IMR-90 (cell line): ENCODE measurements at places on chromosomes 6 and 20. TPM values are rescaled to one million over a fixed set of nuclear protein-coding genes. Genes with fewer than 3 reads are reported as not detected.

GRCh38 chr20:58850693-58851174 is at the start of gene GNAS-AS1:
Gene GNAS-AS1 (minus strand): TSS chr20:58850902.
- peak; percentile 87 for DNase-seq

KIF16B gene
- 10.0 and 10.6 TPM in 2 replicates for total RNA-seq

GRCh38 chr6:113875470-113875869 is 18.3 kb downstream of the MARCKS start:
- DNase-seq, result peak; percentile 76

DNA sequence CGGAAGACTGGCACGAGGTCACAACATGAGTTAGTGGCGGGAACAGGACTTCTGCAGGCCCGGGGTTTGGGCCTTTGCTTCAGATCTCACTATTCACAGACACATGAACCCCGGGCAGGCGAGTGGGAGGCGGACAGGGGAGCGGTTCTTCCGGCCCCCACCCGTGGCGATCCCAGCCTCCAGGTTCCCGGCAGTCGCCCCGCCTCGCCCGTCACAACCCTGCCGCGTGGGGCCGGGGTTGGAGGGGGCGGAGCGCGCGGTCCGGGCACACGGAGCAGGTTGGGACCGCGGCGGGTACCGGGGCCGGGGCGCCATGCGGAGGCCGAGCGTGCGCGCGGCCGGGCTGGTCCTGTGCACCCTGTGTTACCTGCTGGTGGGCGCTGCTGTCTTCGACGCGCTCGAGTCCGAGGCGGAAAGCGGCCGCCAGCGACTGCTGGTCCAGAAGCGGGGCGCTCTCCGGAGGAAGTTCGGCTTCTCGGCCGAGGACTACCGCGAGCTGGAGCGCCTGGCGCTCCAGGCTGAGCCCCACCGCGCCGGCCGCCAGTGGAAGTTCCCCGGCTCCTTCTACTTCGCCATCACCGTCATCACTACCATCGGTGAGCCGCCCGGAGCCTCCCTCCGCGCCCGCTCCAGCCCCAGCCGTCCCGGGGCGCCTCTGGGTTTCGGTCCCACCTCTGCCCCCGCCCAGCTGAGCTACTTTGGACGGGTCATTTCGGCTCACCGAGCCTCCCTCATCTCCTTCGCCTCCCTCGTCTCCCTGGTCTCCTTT is at the start of gene KCNK15:
TSS of gene KCNK15 (plus strand) at position 268 of the 769 bp plus-strand sequence. CDS start at position 314, 46 bp downstream.
- DNase-seq, result peak; percentile 17

DNA sequence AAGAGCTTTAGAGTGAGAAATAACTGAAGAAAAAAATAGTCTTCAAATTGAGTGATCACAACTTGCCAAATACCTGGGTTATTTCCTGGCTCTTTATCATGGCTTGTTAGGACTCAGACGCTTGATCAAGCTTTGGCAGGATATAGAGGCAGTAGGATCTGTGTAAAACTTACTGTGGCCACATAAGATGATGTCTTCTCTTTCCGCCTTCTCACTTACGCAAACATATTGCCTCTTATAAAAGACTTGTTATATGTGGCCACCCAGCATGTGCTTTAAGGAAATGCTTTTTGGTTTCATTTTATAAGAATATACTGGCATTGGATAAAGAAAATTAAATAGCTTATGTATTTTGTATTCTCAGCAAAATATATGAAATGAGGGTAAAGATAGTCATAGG is 101.8 kb upstream of the AKIRIN2 start:
- no peak for DNase-seq

- DNase-seq, result no peak
Observed at GRCh38 chr20:21570285-21570992, 56.6 kb upstream of the NKX2-2 start.

GRCh38 chr6:42260972-42261371 is 43.3 kb upstream of the MRPS10 start:
- DNase-seq, result no peak

- no peak for DNase-seq
Observed at GRCh38 chr6:42366999-42367352, 84.8 kb downstream of the TRERF1 start.

DNA sequence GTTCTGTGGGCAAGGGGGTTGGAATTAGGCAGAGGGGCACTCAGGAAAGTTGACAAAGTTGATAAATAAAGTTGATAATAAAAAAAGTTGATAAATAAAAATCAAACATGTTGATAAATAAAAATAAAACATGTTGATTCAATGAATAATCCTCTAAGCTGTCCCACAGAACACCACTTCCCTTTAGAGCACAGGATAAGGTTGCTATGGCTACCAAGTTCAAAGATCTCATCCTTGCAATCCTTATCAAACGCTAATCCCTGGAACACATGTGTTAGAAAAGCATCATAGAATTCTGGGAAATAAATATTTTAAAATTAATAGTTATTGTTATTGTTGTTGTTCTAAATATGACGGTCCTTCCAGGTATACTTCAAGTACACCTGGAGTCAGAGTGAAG is 33.9 kb downstream of the MBOAT1 start:
- DNase-seq, result no peak

LPIN3 gene
- total RNA-seq, result 1.7 and 2.3 TPM in 2 replicates

PXDC1 gene
- total RNA-seq, result 66.4 and 72.2 TPM in 2 replicates

- peak; percentile 88 for DNase-seq
Observed at GRCh38 chr6:683742-684440, 9.0 kb downstream of the EXOC2 start.

GRCh38 chr6:55979526-55979925 is 104.1 kb upstream of the BMP5 start:
- DNase-seq, result no peak

DNA sequence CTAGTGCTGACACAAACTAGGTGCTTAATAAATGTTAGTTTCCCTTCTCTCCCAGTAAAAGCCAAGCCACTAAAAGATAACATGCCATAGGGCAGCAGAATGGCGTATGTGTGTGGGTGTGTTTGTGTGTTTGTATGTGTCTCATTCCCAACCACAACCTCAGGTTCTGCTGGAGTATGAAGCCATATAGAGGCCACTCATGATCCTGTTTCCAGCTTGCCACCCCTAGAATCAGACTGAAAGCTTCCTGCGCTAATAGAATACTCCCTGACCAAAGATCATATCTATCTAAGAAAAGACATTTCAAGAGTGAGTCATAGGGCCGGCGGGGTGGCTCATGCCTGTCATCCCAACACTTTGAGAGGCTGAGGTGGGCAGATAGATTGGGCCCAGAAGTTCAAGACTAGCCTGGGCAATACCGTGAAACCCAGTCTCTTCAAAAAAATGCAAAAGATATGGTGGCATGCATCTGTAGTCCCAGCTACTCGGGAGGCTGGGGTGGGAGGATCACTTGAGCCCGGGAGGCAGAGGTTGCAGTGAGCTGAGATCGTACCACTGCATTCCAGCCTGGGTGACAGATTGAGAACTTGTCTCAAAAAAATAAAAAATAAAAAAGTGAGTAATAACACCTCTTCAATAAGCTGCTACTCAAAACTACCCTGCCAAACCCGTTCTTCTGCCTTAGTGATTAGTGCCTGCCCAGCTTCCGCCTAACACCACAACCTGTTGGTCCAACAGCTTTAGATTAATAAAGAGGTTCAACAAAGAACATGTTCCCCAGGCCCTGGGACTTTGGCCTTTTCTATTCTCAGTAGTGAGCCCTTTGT is 11.8 kb upstream of the SNRPC start:
- peak; percentile 72 for DNase-seq

DNA sequence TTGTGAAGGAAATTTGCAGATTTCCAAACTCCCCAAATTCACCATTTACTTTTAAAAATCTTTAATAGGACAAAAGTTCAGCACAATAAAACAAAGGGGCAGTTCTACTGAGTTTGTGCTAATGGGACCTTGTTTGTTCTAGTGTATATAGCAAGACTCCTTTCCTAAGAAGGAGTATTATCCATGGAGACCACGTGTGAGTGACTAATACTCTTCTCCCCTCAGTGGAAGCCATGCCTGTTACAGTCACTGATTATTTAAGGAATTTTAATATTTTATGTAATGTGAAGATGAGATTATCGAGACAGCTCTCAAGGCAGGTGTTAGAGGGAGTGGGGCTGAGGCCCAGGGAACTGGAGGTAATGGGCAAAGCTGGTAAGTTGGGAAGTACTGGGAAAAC is 16.4 kb upstream of the QKI start:
- DNase-seq, result no peak
